ENCODE measurements at places on chromosomes 6 and 20. TPM values are rescaled to one million over a fixed set of nuclear protein-coding genes. Genes with fewer than 3 reads are reported as not detected.

DNA sequence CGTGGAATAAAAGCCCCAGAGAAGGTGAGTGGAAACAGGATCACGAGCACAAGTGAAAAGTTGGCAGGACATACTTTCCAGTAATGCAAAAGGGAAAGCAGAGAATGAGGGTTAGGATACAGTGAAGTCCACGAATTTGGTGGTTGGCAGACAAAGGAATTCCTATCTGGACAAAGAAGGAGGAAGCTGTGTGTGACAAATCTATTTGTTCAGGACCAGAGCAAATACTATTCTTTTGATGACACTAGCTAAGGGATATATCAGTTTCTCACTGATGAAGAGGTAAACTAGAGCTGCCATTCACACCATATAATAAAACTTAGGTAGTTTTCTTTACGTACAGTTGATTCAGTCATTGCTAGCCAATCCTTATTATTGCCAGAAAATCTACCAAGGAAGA is 156.8 kb upstream of the GRIK2 start:
- H3K36me3 ChIP-seq, result no peaks in the 10 kb centered on the region
- H3K4me3 ChIP-seq, result no peak overlapping the region
- DNase-seq, result no peak
- H3K27ac ChIP-seq, result no peak overlapping the region

- no peaks in the 10 kb centered on the region for H3K36me3 ChIP-seq
- H3K27ac ChIP-seq, result no peak overlapping the region
- DNase-seq, result no peak
- H3K27me3 ChIP-seq, result no peaks in the 10 kb centered on the region
- no peaks in the 10 kb centered on the region for H3K4me1 ChIP-seq
- H3K4me3 ChIP-seq, result no peak overlapping the region
Measured at GRCh38 chr6:160428069-160428430, 79.9 kb downstream of the SLC22A3 start.

- H3K4me1 ChIP-seq, result peaks cover 8% of the 10 kb centered on the region
- no peaks in the 10 kb centered on the region for H3K27me3 ChIP-seq
- H3K4me3 ChIP-seq, result no peak overlapping the region
- no peaks in the 10 kb centered on the region for H3K36me3 ChIP-seq
- H3K27ac ChIP-seq, result no peak overlapping the region
Measured at GRCh38 chr6:114151064-114151690, 180.2 kb upstream of the HDAC2 start.

GRCh38 chr6:106026748-106027715 is 59.1 kb upstream of the PRDM1 start:
- H3K27ac ChIP-seq, result no peak overlapping the region
- no peak for DNase-seq
- H3K4me3 ChIP-seq, result no peak overlapping the region
- H3K36me3 ChIP-seq, result no peaks in the 10 kb centered on the region
- no peaks in the 10 kb centered on the region for H3K4me1 ChIP-seq

- H3K36me3 ChIP-seq, result no peaks in the 10 kb centered on the region
- peaks cover 23% of the 10 kb centered on the region for H3K4me1 ChIP-seq
- H3K4me3 ChIP-seq, result no peak overlapping the region
- no peak overlapping the region for H3K27ac ChIP-seq
Measured at GRCh38 chr6:149859938-149860337, 4.2 kb downstream of the LRP11 start.

GRCh38 chr6:97029552-97029951 is 105.0 kb downstream of the KLHL32 start:
- H3K27me3 ChIP-seq, result no peaks in the 10 kb centered on the region
- no peaks in the 10 kb centered on the region for H3K4me1 ChIP-seq
- H3K36me3 ChIP-seq, result no peaks in the 10 kb centered on the region
- no peak overlapping the region for H3K4me3 ChIP-seq
- DNase-seq, result no peak

DNA sequence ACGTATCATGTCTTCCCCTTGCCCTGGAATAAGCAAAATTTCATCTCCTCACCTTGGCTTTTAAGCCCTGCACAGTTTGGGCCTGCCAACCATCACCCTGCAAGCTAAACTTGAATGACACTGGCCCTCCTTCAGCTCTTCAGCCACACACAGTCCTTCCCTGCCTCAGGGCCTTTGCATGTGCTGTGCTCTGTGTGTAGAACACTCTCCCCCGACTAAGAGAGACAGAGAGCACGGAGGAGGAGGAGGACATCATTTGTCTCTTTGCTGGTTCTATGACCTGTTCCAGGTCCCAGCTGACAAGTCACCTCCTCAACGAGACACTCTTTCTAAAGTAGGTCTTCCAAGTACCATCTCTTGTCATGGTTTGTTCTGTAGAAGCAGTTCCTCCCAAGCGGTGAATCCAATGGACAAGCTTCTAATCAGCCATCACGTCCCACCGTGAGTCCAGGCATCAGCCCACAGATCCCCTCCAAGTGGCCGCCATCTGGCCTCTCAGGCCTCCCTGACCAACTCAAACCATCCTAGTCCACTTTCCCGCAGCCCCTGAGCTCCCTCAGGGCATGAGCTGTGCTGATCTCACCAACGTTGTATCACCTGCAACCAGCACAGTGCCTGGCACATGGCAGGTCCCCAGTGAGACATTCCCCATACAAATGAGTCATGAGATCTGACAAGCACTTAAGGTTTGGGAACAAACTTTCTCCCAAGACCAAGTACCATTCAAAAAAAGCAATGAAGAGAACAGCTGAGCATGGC is 30.5 kb downstream of the NFATC2 start:
- H3K4me3 ChIP-seq, result no peak overlapping the region
- peaks cover 4% of the 10 kb centered on the region for H3K36me3 ChIP-seq
- 0 out of 2 replicates have a peak, but pooled peaks cover 3% of the 10 kb centered on the region for H3K4me1 ChIP-seq

Gene LHFPL5
- total RNA-seq, result not detected

Gene AVP
- not detected for total RNA-seq

Data from Caco-2 (cell line).